ENCODE measurements at places on chromosomes 1 and 21.

DNA sequence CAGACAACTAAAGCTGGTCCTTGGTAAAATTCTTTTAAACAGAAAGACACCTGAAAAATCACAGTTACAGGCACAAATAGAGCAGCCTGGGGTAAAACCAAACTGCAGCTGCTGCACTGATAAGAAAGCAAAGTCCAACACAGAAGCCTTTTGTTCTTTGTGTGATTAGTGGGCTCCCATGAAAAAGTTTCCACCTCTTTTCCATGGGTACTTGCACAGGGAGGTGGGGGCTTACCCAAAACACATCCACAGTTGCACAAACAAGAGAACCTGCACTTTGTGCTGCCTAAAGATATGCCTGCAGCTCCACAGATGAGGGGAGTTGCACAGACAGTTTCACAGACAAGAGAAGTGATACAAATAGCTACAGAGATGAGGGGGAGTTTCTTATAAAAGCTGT lies 106.7 kb upstream of the SLC5A9 start:
- DNase-seq = no peak

GRCh38 chr21:20443558-20444155 lies 554.6 kb upstream of the NCAM2 start:
- DNase-seq = no peak

DNA sequence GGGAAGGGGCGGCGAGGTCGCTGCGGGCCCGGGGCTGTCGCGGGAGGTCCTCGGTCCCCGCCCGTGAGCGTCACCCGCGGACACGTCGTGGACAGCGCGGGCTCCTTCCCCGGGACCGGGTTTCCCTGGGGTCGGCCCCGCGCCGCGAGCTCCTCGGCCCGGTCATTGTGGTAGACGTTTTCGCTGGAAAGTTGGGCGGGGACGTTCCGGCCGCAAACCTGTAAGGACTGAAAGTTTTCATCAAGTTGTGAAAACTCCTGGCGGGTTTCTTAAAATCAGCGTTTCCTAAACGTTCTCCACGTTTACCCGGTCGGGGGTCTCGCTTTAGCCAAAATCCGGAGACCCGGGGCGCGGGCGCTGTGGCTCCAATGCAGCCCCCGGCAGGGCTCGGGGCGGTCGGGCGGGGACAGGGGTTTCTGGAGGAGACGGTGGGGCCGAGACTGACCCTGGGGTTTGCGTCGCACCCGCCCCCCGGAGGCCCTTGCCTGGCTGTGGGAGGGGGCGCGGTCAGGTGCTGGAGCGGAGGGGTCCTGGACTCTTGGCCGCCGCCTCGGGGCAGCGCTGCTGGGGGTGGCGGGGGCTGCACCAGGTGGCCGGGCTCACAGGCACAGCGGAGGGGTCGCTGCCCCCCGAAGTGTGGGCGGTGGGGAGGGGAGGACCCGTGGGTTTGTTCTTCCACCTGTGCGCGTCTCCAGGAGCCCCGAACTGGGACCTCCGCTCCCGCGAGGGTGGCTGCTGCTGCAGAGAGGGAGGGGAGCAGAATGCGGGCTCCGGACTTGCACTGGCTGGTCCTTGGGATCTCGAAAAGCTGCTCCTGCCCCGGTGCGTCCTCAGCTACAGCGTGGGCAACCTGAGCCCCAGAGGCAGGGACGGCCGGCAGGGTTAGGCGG lies 827 bp downstream of the PRKCZ start:
- no peak for DNase-seq

- no peak for DNase-seq
Measured at GRCh38 chr1:67431869-67432578, 1.8 kb upstream of the SERBP1 start.

GRCh38 chr1:180343921-180344769 lies 114.1 kb downstream of the LHX4 start:
- peak; percentile 86 for DNase-seq

DNA sequence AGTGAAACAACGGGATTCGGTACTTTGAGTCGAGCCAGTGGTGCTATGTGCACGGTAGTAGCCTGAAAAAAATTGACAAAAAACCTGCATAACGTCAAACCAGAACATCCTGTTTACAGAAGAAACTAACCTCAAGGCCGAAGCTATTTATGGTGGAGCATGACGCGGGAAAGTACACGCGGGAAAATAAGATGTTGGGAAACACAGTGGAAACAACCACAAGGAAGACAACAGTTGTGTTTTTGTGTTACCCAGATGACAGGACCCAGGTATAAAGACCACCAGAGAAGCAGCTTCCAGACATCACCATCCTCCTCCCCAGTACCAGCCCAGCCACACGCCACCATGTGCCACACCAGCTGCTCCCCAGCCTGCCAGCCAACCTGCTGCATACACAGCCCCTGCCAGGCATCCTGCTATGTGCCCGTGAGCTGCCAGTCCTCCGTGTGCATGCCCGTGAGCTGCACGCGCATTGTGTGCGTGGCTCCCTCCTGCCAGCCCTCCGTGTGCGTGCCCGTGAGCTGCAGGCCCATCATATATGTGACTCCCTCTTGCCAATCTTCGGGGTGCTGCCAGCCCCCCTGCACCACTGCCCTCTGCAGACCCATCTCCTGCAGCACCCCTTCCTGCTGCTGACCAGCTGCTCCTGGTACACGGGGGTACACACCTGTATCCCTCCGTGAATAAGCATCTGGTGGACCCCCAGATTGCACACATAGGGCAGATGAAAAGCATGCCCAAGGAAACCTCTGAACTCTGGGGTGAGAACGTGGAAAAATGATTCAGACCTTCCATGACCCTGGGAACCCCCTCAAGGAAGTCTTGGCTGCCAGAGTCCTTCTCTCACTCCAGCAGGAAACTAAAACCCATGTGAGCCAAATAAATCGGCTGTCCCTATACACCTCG lies at the start of gene KRTAP12-3:
Gene KRTAP12-3 (plus strand): TSS at position 298 of the 906 bp plus-strand sequence. CDS start 48 bp downstream, at position 346.
- no peak for DNase-seq

- DNase-seq = peak; percentile 50
Measured at GRCh38 chr1:246492611-246493245, 14.4 kb downstream of the SMYD3 start.

GRCh38 chr1:181062836-181063428 lies 25.6 kb upstream of the IER5 start:
- no peak for DNase-seq

DNA sequence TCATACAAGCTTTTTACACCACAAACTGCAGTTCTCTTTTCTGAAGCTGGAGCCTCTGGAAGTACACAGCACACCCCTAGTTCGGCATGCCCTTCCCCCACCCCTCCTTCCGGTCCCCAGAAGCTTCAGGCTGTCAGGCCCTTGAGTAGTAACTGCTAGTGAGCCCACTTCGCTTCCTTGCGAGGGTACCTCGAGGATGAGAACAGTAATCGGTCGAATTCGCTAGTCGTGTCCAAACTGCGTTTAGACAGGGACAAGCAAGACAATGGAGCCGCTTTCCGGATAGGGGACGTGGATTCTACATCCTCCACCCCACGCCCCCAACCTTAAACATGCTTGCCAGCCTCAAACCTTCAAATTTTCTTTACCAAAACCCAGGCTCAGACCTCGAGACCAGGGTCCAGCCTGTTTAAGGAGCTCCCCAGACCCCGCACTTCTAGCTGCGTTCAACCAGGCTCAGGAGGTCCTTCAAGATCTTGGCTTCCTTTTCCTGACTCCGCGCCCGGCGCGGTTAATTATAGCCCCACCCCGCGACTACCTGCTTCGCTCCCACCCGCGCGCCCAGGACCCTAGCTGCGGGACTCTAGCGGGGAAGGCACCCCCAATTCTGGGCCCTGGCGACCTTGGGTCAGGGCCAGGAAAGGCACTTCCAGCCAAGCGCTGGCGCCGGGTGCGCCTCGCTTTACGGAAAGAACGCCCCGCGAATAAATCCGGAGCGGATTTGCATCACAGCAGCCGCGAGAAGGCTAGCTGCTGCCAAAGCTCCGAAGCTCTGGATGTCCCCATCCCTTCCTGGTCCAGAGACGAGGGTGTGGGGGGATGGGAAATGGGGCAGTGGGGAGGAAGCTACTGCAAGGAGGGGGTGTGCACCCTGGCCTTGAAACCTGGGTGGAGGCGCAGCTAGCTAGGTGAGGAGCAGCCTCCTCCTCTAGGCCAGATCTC lies 8.1 kb upstream of the TSPAN1 start:
- no peak for DNase-seq

DNA sequence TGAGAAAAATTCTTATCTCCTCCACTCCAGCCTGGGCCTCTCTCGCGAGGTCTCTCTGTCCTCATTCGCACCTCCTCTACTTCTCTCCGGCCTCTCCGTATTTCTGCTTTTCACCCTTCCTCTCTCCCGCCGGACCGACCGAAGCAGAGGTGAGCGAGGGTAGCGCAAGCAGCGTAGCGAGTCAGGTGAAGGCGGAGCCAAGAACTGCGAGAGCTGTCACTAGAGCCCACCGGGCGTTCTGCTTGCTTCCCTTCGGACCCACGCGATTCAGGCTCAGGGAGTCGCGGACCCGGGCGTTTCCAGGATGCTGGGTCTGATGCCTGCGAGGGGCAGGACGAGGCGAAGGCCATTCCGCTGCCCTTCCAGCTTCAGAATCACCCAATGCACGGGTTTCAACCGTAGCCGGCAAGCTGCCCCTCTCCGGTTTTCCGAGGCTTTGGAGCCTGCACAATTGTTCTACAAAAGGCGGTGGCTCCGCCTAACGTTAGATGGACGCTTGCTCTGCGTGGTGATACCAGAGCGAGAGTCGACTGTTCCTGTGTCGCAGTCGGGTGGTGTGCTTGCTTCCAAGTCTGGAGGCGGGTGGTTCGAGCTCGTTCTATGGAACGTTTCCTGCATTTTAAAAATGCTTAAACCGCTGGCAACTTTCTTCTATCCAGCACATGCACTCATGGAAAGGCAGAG lies 310.2 kb downstream of the FAM72C start:
- DNase-seq = no peak
